H1 (cell line): ENCODE measurements at places on chromosomes 3 and 15.

- no peak for DNase-seq
Observed at GRCh38 chr3:170383567-170383966, 26.1 kb downstream of the SKIL start.

- DNase-seq: no peak
Observed at GRCh38 chr3:69521286-69521685, 135.4 kb upstream of the FRMD4B start.

- DNase-seq: no peak
Observed at GRCh38 chr3:141181196-141181595, 50.4 kb upstream of the PXYLP1 start.

DNA sequence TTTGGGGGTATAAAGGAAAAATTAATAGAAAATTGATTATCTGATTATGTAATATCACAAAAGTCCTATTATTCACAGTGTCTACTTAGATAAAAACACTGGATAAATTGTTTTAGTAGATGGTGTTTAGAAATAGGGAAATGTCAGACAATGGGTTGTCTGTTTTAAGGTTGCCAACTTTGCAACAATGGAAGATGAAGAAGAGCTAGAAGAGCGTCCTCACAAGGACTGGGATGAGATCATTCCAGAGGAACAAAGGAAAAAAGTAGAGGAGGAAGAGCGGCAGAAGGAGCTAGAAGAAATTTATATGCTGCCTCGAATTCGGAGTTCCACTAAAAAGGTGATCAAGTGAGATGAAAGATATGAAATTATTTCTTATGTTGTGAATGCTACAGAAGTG, 84.0 kb downstream of the CHD2 start:
- no peak for DNase-seq

DNA sequence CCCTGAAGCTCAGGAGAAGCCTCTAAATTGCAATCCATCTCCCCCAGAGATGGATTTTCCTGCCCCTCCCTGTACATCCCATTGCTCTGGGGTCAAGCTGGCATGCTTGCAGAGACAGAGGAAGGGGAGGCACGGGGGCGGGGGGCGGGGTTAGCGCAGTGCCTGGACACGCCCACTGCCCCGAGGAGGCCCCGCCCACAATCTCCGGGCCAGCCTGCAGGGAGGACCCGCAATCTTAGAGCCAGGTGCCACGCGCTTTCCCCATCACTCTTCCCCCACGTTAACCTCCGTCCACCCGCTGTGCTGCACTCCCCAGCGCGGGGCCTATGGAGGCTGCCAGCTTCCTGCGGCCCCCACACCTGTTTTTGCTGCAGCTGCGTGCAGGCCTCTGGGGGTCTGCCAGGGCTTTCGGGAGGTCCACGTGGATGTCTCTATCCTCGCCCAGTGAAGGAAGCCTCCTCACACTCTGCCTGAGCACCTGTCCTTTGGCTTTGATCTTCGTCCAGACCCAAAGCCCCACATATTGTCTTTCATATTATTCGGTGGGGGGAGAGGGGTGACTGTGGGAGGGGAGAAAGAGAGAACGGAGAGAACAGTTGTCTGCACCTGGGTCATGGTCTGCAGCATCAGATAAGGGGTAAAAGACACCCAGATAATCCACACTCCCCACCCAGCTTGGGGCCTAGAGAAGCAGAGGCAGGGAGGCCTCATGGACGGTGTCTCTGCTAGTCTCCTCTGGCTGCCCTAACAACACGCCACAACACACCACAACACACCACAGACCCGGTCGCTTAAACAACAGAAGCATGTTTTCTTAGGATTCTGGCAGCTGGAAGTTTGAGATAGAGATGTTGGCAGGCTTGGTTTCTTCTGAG, 118.0 kb upstream of the MEF2A start:
- DNase-seq: peak; percentile 86

GRCh38 chr15:27328608-27329007, 357.6 kb downstream of the GABRG3 start:
- DNase-seq: no peak

DNA sequence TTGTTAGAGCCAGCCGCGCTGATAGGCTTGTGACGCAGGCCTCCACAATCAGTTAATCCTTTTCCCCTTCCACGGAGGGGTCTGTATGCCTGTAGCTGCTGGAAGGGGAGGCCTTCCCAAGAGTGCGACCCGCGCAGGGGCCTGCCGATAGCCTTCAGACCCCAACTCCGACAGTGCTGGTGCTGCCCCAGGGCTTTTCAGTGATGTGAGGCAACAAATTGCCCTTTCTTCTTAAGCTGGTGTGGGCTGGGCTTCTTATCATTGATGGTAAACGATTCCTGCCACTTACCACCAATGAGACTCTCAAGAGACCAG, 143.4 kb downstream of the CHSY1 start:
- no peak for DNase-seq

DNA sequence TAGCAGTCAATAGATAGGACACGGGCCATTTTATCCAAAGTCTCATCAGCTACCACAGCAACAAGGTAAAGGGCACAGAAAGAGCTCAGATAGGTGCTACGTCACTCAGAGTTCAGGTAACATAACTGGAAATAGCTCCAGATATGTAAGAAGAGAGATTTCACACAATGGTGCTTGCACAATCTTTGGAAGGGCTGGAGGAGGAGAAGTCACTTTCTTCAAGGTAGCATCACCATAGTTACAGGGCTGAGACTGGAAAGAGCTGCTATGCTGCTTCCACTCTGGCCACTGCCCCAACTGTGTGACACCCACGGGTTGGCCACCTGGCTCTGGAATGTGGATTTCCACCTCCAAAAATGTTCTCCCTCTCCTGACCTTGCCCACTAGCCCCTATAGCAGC, 448.8 kb upstream of the THBS1 start:
- no peak for DNase-seq

DNA sequence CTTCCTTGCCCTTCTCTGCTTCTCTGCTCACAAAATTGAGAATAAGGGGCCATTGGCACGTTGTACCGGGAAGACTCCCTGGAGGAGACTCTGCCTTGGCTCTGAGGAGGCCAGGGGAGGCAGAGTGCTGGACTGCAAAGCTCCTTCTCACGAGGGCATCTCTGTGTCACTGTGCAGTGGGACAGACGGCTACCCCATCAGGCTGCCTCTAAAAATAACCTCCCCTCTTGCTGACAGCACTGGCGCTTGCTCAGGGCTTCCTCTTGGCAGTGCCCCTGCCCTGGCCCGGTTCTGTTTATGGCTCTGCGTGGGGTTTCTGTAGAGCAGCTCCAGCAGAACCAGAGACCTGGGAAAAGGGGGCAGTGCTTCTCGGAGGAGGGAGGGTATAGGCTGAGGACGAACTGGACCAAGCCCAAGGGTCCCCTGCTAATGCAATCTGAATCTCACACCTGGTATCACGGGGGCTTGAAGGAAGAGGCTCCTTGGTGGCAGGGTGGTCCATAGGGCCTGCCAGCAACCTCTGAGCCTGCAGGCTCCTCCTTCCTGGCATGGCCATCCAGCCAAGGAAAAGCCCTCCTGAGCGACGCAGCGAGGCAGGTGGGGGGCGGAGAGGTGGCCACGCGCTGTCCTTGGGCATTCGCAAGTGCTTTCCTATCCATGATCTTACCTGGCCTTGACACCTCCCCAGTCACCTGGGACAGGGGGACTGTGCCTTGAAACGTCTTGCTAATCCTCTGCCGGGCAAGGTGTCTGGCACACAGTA, 63.3 kb upstream of the TLE3 start:
- no peak for DNase-seq

GRCh38 chr15:35929740-35930444, 383.9 kb upstream of the DPH6 start:
- DNase-seq: no peak

GRCh38 chr3:72127844-72128243, 342.9 kb upstream of the PROK2 start:
- DNase-seq: no peak

DNA sequence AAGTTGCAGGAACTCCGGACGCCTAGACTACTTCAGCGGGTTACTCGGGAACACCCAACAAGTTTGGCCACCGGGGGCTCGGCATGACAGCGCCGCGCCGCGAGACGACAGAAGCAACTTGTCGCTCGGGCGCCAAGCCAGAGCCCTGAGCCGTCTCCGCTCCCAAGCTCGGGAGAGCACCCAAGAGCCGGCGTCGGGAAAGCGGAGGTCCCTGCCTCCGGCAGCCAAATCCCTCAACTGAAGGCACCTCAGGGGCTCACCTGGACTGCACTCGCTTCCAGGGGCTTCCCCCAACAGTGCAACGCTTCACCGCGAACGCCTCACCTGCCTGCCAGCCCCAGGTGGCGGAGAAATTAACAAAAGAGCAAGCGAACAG, 640 bp downstream of the MB21D2 start:
- no peak for DNase-seq

DNA sequence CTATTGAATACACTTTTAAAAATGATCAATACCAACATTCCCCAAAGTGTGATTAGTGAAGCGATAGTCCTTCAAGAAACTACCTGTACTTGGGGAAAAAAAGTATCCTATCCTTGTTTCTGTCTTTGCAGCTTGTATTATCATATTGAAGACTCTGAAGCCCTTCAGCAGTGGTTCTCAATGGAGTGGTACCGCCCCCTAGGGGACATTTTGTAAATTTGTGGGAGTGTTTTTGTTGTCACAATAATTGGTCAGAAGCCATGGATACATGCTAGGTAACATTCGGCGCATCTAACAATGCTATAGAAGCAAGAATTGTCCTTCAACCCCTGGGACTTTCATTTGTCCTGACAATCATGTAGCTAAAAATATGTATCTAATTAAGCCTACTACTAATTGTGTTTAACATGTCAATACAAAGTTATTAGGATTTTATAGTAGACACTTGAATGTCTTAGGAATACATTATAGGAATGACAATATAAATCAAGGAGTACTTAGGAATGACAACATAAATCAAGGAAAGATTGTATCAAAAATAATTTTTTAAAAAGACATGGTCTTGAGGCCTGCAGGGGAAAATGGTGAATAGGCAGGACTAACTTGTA, 53.7 kb downstream of the NMD3 start:
- peak; percentile 57 for DNase-seq

- no peak for DNase-seq
Observed at GRCh38 chr15:75063338-75063737, 39.9 kb downstream of the PPCDC start.

GRCh38 chr15:101056366-101057334, 137.5 kb downstream of the LRRK1 start:
- DNase-seq: peak; percentile 41

GRCh38 chr3:79766496-79767193, 1.2 kb downstream of the ROBO1 start:
- no peak for DNase-seq

DNA sequence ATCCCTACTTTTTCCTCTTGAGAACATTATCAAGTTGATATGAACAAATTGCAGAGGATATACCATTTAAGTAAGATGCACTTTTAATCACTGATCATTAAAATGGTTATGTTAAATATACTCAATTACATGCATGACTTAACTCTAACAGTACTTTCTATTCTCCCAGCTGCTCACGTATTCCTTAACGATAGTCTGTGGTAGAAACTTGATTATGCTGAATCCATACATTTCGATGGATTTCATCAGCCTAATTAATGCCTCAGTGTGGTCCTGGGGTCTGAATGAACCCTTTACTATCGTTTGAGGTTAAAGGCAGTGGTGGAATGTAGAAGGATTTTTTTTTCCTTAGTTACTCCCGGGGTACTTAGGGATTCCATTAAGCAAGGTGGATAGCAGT, 18.6 kb downstream of the SOX2 start:
- no peak for DNase-seq
